Foreskin fibroblast (primary cell): ENCODE measurements at places on chromosomes 7 and 10.
A peak's percentile ranks its signal among the peaks of the same experiment; 100 is the strongest.

- no peak for DNase-seq
Observed at GRCh38 chr10:43384252-43385221, 13.1 kb downstream of the FXYD4 start.

- DNase-seq = no peak
Observed at GRCh38 chr10:95337423-95338160, 46.8 kb upstream of the PDLIM1 start.

GRCh38 chr7:138813945-138814344 is 15.9 kb upstream of the ATP6V0A4 start:
- DNase-seq = no peak

DNA sequence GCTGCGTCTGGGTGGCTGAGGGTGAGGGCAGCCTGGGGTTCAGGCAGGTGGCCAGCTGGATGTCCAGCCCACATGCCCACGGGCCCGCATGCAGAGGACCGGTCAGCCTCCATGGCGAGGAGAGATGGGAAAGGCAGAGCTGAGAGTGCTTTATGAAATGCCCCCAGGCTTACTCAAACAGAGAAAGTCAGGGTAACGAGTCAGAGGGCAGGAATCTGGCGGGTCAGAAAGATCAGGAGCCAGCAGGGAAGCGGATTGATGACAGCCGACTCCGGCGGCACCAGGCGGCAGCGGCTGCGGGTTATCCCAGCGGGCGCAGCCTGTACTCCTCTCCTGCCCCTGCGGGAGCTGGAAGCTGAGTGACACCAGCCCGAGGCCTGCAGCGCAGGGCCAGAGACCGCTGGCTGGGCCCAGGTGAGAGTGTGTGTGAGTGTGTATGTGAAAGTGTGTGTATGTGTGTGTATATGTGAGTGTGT is 13.4 kb downstream of the SLC13A4 start:
- DNase-seq = peak; percentile 95

- DNase-seq = no peak
Observed at GRCh38 chr10:111139567-111139966, 62.7 kb downstream of the ADRA2A start.

DNA sequence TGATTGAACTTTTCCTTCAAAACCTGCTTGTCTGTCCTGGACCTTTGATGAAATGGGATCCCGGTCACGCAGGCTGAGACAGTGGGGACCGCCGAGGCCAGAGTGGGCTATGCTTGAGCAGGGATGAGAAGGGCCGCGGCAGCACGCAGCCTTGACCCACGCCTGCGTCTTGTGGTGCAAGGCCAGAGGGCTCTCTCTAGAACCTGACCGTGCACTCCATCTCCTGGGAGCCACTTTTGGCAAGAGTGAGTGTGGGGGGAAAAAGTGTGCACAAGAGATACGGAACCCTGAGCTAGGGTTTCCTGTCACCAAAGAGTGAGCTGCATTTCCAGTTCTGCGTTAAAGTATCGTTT is 42.4 kb downstream of the WIPI2 start:
- no peak for DNase-seq

GRCh38 chr10:88852327-88852726 is 683 bp upstream of the ANKRD22 start:
- no peak for DNase-seq

GRCh38 chr10:132572545-132572937 is 35.0 kb downstream of the INPP5A start:
- DNase-seq = peak; percentile 58

DNA sequence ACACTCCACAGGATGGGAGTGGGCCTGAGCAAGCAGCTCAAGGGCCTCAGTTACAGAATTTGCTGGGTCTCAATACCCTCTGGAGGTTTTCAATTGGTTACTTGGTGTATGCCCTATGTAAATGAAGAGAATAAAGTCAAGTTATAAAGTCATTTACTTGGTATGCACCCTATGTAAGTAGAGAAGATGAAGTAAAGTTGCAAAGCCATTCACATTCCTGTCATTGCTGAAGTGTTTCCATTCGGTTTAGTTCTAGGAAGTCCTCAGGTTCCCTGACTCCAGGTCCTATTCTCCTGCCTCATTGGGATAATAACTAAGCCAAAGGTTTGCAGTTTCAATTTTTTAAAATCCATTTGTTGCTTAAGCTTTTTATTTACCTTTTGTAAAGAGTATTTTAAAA is 272.6 kb upstream of the NPSR1 start:
- DNase-seq = no peak

DNA sequence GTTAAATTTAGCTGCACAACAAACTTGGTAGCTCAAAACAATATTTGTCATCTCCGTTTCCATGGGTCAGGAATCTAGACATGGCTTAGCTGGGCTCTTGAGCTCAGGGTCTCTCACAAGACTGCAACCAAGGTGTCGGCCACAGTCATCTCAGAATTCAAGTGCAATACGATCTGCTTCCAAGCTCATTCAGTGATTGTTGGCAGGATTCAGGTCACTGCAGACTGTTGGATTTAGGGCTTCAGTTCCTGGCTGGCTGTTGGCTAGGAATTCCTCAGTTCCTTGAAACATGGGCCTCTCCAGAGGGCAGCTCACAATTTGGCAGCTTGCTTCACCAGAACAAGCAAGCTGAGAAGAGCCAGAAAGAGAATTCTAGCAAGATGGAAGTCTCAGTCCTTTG is 17.5 kb upstream of the CHST3 start:
- no peak for DNase-seq

- DNase-seq = no peak
Observed at GRCh38 chr7:120941856-120942255, 8.7 kb upstream of the ING3 start.

- DNase-seq = peak; percentile 54
Observed at GRCh38 chr10:12041766-12042408, 722 bp downstream of the UPF2 start.

DNA sequence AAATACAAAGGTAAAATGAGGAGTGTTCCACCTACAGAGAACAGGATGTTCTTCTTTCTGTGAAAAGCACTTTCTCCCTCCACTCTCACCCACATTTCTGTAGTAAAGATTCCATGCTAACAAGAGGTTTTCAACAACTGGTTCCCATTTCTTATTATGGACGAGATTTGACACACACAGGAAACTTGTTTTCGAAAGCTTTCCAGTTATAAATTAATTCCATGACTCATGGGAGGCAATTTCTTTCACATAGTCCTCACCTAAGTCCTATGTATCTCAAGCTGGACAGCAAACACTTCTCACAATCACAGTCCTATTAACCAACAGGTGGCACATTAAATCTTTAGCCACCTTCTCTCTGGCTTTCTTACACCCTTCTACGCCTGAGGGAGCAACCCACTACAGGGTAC is 24.5 kb downstream of the RAPGEF5 start:
- peak; percentile 6 for DNase-seq
